ENCODE measurements at places on chromosomes 1 and 21.

DNA sequence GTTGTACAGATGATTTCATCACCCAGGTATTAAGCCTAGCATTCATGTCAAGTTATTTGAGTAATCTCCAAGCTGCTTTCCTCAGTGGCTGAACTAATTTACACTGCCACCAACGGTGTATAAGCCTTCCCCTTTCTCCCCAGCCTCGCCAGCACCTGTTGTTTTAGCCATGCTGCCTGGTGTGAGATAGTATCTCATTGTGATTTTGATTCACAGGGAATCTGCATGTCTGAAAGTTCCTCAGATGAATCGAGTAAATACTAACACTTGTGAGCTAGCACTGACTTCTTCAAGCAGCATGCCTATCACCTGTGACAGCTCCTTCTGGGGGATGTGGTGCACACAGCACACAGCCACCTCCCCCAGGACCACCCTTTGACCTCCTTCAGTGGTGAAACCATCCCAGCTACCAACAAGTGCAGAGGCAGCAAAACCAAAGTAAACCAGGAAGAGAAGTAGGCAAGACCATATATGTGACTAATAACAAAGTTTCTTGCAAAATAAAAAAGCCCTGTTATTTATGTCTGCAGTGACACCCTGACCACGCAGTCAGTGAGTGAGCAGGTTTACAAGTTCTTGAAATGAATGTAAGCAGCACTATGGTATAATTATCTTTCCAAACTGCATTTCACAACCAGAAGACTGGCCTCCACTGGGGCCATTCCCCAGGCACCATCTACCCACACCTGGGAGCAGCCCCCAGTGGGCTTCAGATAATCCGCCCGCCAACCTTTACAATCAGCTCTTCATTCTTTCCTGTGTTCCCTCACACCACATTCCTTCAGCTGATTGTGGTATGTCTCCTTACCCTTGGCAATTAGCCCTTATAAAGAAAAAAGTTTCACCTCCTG lies 173.8 kb downstream of the ETS2 start:
- DNase-seq, result no peak

DNA sequence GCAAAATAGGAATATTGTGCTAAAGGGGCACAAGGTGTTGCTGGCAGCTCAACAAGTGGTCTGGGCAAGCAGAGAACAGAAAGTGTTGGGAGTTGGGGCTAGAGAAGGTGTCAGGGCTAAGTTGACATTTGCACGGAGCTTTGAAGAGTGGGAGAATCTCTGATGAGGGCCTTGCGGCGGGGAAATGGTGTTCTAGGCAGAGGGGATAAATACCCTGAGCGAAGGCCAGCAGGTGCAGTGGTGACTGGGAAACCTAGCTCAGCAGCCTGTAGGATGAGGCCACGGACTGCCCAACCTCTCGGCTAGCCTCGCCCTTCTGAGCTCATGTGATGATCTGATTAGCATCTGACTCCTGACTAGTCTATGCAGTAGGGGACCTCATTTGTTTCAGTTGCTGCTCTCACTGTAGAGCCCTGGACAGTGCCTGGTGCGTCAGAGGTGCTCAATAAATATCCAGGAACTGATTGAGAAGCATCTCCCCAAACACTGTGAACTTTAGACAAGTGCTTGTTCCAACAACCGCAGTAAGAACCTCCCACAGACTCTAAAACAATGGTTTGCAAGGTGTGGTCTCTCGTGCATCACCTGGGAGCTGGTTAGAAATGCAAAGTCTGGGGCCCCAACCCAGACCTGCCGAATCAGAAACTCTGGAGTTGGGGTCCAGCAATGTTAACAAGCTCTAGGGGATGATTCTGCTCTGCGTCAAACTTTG lies 1.0 kb upstream of the FOXO6 start:
- DNase-seq, result no peak

GRCh38 chr21:16579538-16579937 lies 849.8 kb downstream of the USP25 start:
- DNase-seq, result no peak

GRCh38 chr21:35995522-35996088 lies 64.7 kb downstream of the SETD4 start:
- DNase-seq, result peak; percentile 2

- DNase-seq, result no peak
Observed at GRCh38 chr1:232968965-232969364, 18.6 kb downstream of the NTPCR start.

- no peak for DNase-seq
Observed at GRCh38 chr1:10649517-10650201, 146.8 kb downstream of the CASZ1 start.

DNA sequence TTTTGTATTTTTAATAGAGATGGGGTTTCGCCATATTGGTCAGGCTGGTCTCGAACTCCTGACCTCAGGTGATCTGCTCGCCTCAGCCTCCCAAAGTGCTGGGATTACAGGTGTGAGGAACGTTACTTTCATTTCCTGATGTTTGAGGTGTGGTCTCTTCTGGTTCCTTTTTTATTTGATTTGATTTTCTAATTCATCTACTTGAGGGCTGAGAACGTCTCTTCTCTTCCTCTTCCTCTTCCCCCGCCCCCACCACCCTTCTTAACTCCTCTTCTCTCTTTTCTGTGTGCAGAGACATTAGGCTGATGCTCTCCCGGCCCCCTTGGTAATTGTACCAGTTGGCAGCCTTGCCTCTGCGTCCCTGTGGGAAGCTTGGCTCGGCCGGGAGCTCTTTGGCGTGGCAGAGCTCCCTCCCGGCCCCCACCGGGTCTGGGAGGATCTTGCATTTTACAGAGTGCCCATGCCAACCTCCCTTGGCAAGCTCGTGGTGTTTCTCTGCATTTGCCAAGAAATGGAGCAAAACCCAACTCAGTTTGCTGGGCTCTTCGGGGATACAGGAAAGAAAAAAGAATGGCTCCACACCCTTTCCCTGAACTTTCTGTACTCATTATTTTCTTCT lies 19.9 kb downstream of the CRYAA start:
- no peak for DNase-seq

DNA sequence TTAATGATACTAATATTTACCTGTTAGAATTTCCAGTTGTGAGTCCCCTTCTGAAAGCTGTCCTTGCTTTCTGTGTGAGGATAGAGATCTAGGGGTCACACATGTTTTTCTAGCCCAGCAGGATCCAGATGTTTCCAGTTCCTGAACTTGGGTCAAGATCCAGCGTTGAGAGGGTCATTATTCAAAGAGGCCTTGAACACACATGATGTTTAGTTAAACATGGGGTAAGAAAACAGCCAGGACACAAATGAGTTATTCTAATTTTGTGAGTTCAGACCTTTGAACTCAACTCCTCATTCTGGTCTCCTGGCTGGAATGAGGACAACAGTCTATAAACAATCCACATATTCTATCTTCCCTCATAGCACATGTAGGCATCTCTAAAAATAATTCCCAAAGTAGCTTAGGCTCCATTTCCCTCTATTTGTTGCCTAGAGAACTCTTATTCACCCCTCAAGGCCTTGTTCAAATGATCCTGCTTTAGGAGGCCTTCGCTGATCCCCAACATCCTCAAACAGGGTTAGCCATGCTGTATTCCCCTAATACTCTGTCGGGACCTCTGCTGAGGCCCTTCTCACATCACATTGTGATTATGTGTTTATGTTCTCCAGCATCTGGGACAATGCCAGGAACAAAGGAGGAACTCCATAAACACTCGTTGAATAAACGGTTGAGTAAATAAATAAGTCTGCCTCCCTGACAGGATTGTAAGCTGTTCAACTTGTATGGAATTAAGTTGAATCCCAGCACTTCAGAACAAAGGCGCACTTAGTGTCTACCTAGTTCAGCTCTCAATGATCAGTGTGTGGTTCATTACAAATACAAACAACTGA lies 15.0 kb upstream of the KCNN3 start:
- DNase-seq, result no peak

GRCh38 chr1:231953660-231954059 lies 327.1 kb downstream of the DISC1 start:
- DNase-seq, result no peak

GRCh38 chr1:184359909-184360308 lies 26.9 kb upstream of the C1orf21 start:
- no peak for DNase-seq

GRCh38 chr1:6623269-6623965 lies 1.3 kb upstream of the THAP3 start:
- no peak for DNase-seq

- DNase-seq, result no peak
Observed at GRCh38 chr1:52574594-52574993, 21.7 kb upstream of the TUT4 start.

GRCh38 chr21:45228656-45229240 lies 58.9 kb downstream of the POFUT2 start:
- DNase-seq, result no peak

GRCh38 chr1:212077028-212077427 lies 41.5 kb downstream of the DTL start:
- no peak for DNase-seq

- DNase-seq, result no peak
Observed at GRCh38 chr1:168499688-168500049, 44.1 kb downstream of the XCL2 start.

DNA sequence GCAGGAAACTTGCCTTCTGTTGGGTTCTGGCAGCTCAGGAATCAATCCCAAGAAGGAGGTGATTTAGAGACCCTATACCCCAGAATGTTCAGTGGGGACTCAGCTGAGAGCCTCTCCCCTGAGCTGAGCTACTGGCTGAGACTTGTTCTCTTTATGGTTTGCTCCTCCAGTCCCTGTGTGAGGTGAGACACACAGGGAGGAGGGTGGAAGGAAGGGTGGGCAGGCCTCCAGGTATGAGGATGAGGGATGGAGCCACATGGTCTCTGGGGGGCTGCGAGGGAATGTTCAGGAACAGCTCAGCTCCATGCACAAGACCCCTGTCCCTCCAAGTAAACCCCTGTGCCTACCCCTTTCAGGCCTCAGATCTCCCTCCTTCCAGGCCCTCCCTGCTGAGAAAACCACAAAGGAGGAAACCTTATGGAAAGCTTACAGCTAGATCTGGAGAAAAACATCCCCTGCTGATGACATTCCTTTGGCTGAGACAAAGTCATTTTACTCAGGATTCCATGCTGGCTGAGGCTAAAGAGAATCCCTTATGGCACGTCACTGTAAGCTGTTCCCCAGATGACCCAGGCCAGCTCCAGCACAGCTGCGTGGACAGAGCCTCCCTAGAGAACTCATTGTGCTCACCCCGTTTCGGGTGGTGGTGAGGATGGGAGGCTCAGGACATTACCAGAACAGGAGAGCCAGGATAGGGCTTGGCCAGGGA lies 91.5 kb upstream of the IPO9 start:
- no peak for DNase-seq

DNA sequence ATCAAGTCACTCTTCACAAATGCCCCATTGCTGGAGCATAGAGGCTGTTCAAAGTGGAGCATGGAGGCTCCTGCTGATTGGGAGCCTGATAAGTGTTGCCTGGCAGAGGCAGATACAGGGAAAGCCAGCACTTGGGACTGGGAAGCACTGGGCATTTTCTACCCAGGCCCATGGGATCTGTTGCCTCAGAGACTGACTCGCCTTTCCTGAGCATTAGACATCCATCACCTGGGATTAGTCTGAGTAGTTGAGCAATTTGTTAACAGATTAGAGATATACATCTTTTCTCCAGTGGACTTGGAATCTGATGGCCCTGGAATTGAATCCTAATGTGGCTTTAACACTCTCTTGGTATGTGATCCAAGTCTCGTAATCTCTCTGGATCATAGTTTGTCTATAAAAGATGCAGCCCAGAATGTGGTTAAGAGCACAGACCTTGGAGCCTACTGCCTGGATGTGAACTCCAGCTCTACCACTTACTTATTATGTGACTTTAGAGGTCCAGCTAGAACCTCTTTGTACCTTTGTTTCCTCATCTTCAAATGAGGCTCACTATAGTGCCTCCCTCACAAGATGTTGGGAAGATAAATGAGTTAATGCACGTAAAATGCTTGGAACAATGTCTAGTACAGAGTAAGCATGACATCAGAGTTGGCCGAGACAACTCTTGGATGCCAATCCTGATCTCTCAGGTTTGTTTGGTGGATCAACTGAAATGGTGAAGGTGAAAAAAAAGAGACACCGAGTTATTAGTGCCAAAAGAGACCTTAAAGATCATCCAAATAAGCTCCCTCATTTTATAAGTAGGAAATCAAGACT lies 38.3 kb upstream of the NRDC start:
- no peak for DNase-seq

DNA sequence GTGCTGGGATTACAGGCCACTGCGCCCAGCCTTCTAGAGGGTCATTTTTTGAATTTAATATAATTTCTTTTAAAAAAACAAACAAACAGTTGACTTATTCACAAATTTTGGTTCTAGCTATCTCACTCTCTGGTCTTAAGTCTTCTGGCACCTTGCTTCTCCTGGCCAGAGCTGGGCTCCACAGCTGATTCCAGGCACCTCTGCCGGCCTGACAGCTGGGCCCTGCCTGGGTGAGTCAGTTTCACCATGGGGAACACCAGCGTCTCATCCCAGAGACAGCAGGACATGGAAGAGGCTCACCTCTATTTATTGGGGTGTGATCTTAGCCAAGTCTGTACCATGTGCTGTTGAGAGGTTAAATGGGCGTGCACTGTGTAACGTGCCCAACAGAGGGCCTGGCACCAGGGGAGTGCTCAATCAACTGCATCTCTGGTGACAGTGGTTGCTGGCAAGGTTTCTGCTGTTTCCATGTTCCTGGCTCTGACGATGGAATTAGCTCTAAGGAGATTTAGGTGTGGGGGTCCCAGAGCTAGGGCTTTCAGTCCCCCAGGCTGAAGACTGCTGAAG lies 956 bp downstream of the CPLANE2 start:
- no peak for DNase-seq

GRCh38 chr1:158035976-158036583 lies 42.6 kb downstream of the KIRREL1 start:
- DNase-seq, result no peak

GRCh38 chr1:158334526-158335212 lies 3.3 kb upstream of the CD1B start:
- DNase-seq, result no peak

- no peak for DNase-seq
Observed at GRCh38 chr1:64681043-64681442, 63.8 kb upstream of the RAVER2 start.

DNA sequence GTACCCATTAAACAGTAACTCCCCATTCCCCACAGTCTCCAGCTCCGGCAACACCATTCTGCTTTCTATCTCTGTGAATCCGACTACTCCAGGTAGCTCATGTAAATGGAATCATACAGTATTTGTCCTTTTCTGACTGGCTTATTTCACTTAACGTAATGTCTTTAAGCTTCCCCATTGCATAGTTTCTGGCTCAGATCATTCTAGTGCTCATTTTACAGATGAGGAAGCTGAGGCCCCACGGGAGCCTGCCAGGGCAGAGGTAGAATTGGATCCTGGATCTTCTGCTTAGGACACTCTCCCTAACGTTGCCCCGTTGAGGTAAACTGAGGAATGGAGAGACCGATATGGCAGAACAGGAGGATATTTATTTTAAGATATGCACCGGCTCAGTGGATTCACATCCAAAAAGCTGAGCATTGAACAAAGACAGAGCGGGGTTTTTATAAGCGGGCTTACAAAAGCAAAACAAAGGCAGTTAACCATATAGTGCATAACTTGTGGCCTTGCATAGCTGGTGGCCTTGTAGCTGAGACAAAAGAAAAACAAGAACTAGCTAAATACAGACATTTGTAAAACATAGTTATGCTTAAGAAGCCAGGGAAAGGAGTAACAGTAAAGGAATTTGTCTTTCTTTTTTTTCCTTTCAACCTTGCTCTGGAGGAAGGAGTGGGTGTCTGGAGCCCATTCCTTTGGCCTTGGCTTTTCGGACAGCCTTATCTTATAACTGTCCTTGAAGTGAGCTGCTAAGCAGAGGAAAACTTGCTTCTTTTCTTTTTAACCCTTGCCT lies 15.3 kb upstream of the KLHDC8A start:
- no peak for DNase-seq

Data from stimulated activated CD4-positive, alpha-beta T cell treated with anti-CD3 and anti-CD28 coated beads, TNF-alpha, amount 100 ng/mL, for 24 hours (primary cell).